Renal pelvis (tissue), 12 donors: ENCODE measurements at places on chromosomes 7 and 10.

- DNase-seq: peak; percentile 43
Observed at GRCh38 chr7:158549616-158550393, 37.8 kb downstream of the PTPRN2 start.

GRCh38 chr10:16565604-16566003 is 43.9 kb upstream of the C1QL3 start:
- no peak for DNase-seq

- DNase-seq: no peak
Observed at GRCh38 chr7:117076426-117076943, 123.2 kb downstream of the ST7 start.

GRCh38 chr10:116385994-116386809 is 41.4 kb upstream of the PNLIPRP3 start:
- DNase-seq: peak; percentile 48

GRCh38 chr10:121598263-121599249 is at the start of gene FGFR2:
Gene FGFR2 (minus strand): TSS chr10:121598444. CDS start chr10:121593817, 4,627 bp downstream.
- DNase-seq: peak; percentile 91

DNA sequence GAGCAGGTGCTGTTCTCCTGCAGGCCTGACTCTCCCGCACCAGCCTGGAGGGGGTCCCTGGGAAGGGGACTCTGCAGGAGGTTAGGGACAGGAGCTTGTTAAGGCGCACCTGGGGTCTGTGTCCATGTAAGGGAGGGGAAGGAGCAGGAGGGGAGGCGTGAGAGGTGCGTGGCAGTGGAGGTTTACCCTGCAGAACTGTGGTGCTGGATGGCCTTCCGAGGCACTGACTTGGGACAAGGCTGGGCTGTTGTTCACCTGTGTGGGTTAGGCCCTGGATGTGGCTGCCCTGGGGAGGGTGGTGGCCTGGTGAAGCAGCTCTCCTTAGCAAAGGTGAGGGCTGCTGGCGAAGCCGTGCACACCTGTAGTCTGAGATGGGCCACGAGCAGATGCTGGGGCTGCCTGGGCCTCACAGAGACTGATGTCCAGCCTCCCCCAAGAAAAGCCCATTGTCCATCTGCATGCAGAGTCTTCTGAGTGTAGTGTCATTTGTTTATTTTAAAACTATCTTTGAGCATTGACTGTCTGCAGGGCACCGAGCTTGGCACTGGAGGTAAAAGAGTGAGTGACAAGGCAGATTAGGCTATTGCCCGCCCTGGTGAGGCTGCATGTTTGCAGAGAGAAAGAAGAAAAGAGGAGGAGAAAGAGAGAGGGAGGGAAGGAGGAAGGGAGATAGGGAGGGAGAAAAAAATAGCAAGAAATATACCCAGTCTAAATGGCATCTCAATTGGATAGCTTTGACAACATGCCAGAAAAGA is 225.3 kb downstream of the GLRX3 start:
- DNase-seq: no peak

DNA sequence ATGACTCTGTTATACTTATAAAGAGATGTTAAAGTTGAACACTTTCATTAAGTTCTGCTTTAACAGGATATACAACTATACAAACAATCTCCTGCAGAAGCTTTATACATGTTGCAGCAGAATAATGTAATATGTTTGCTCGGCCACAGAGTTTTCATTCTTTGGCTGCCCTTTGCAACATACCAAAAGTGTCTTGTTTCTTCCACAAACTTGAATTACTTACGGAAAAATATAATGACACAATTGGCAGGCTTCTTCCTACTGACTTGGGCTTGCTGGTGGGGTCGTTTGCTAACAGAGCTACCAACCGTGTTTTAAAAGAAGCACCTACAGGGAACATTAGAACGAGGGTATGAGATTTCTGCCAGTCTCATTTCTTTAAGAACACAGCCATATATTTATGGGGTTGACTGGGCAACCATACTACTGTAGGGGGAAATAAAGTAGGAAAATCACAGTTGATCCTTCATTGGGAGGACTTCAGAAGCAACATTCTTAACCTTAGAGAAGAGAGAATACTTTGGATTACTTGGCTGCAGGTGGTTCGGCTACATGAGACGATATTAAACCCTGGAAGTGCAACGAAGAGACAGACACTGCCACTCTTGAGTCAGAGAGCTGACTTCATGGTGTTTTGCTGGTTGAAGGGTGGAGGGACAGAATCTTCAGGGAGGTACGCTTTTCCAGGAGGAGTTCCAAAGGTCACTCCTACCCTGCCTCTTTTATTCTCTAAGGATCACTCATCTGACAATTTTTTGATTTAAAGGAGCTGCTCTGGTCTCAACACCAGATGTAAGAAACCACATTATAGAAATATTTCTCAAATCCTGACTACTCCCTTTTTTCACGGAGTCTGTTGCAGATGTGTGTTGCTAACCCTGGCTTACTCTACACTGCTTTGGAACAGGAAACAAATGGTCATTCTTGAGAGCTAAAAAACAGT is 123.9 kb downstream of the SEMA3C start:
- peak; percentile 39 for DNase-seq

- DNase-seq: no peak
Observed at GRCh38 chr7:51023547-51023946, 240.9 kb upstream of the GRB10 start.

DNA sequence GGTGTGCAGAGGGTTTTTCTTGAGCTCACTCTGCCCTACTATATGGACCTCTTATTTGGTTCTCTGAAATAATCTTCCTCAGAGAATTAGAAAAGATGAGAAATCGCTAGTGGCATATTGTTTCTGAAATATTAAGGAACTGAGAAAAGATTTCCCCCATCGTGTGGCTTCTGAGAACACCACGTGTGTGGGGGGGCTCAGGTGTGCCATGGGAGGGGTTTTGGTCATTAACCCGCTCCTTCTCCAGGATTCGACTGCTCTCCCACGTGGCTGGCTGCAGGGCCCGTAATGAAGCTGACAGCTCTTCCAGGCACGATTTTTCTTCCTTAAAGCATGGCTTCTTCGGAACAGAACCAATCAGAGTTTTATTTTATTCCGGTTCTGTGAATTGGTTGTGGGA is 67.7 kb downstream of the XRCC2 start:
- no peak for DNase-seq

- DNase-seq: no peak
Observed at GRCh38 chr7:136139417-136139816, 162.3 kb upstream of the MTPN start.

DNA sequence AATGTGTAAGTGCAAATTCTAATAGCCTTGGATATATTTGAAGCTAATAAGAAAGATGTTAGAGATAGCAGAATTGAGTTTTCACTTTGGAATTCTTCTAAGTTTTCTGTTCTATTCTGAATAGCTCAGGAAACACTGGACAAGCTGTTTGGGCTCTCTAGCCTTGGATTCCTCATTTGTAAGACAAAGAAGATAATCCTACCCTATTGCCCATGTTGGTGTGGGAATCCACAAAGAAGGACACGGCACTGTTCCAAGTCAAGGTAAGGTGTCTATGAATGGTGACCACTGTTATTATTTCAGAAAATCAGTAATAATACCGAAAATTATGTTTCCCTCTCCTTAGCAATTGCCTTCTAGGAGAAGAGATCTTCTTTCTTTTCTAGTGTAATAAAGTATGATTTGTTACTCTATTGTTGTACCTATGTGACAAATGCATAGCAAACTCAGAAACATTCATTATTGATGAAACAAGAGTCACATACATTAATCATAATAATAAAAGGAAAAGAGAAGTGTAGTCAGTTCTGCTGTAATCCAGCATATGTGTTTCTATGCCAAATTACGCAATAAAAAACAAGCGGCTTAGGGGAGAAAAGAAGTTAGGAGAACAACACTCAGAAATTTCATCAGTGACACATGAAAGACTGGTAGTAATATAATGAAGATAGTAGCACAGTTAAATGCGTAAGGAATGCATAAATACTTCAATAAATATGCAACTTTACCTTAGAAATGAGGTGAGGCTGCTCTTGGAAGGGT is 1012.3 kb upstream of the PHF14 start:
- no peak for DNase-seq

GRCh38 chr10:16820018-16820417 is 2.8 kb upstream of the RSU1 start:
- no peak for DNase-seq

- no peak for DNase-seq
Observed at GRCh38 chr7:68216051-68216450, 1219.4 kb downstream of the TYW1 start.

- DNase-seq: no peak
Observed at GRCh38 chr10:11387551-11388222, 223.8 kb downstream of the USP6NL start.

GRCh38 chr7:51077987-51078370 is 238.6 kb downstream of the COBL start:
- DNase-seq: no peak

DNA sequence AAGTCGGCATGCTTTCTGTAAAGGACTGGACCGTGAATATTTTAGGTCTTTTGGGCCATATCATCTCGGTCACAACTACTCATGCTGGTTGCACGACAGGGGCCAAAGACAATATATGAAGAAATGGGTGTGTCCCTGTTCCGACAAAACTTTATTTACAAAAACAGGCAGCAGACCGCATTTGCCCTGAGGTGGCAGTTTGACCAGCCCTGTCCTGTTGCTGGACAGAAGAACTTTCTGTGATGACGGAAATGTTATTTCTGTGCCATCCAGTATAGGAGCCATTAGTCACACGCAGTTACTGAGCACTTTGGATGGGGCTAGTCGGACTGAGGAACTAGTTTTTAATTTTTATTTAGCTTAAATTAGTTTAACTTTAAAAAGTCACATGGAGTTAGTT is 112.8 kb upstream of the CARD11 start:
- no peak for DNase-seq

DNA sequence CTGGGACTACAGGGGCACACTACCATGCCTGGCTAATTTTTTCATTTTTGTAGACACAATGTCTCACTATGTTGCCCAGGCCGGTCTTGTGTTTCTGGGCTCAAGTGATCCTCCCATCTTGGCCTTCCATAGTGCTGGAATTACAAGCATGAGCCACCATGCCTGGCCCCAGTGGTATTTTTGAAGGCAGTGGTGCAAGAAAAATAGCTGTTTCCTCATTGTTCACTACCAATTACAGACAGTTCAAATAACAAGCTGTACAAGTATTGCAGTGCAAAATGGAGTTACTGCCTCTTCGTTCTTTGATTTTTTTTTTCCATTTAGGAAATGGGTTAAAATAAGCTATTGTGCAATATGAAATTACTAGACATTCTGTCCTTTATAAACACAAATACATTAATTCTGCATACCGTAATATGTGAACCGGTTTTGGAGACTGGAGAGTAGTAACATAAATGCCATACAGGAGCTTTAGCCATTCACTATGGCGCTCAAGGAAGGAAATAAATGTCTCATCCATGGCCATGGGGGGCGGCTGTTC is 35.0 kb upstream of the BPGM start:
- no peak for DNase-seq
